ENCODE measurements at places on chromosomes 12 and 14.

- peak; percentile 42 for DNase-seq
Observed at GRCh38 chr12:77855548-77855947, 24.9 kb downstream of the NAV3 start.

- no peak for DNase-seq
Observed at GRCh38 chr12:19014240-19014639, 115.3 kb upstream of the PLEKHA5 start.

DNA sequence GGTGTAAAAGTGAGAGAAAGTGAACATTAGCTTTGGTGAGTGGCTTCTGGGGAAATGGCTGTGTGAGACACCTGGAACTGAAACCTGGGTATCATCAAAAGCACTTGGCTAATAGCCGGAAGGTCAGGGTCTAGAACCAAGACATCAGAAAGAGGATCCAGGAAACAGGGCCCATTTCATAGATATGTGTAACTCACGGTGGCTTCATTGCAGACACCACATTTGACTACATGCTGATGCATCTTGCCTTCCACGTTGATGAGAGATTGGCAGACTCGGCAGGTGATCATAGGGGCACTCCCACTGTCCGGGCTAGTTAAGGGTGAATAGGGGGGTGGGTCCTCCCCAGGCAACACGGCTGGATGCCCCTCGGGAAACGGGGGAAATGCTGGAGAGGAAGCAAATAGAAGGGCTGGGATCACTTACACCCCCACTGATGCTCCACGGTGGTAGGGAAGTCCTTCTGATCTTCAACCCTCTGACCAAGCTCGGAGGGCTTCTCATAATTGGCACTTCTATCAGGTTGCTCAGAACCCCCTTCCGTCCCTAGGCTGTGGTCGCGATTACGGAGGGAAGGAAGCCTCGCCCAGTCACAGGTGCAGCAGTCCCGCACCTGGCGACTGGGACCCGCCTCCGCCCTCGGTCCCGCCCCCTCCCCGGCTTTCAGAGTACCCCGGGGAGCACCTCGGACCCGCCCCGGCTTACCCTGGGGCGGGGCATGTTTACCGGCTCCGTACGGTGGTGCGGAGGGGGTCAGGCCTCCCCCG is 593 bp downstream of the PIP4P1 start:
- DNase-seq: no peak

DNA sequence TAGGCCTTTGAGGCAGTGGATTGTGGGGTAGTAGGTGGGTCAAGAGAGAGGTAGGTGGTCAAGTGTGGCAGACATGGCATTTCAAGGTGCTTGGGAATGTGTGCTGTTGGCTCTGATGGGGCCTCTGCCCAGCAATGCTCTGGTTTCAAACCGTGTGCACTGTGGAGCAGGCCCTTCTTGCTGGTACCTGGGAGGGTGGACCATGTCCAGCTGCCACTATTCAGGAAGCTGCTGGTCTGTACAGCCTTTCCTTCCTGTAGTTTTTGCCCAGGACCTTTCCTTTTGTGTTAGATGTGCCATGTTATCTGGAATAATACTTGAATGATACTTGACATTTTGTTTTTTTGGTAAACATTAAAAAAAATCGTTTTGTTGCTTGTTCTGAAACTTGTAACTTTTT is 14.8 kb downstream of the RIMKLB start:
- DNase-seq: no peak

GRCh38 chr12:15644700-15645099 is 144.5 kb downstream of the EPS8 start:
- DNase-seq: peak; percentile 85

GRCh38 chr12:107912421-107913004 is 138.0 kb downstream of the ASCL4 start:
- DNase-seq: peak; percentile 13

DNA sequence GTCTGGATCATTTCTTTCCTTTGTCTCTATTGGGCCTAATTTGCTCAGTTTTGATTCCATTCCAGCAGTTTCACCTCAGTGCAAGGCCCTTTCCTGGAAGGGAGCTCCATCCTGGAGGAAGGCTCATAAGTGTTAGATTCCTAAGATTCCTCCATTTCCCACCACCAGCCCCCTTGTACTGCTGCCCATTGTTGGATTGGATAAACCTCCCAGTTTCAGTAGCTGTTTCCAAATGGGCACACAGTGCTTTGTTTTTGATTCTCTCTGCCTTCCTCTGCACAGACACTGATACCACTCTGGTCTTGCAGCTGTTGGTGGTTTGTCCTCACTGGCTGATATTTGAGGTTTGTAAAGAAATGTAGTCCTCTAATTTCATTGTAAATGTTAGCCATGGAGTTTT is 158.9 kb downstream of the SLC15A5 start:
- no peak for DNase-seq

DNA sequence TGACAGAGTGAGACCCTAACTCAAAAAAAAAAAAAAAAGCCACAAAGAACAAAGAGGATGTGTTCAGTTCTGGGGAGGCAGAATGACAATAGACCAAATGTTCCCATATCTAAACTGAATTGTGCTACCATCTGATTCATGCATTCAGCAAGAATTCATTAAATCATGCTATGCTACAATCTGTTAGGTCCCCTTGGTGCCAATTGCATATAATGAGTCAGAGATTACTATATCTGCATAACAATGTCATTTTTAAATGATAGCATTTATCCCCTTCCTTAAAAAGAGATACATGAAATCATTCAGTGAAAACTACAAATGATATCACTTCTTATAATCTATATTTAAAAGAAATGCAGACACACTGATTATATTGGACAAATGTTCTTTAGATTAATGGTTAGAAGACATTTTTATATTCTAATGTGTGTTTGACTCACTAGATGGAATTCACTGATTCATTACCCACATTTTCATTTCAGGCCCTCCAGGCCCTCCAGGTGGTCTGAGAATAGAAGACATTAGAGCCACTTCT is 207.6 kb upstream of the PDZRN4 start:
- peak; percentile 67 for DNase-seq

GRCh38 chr14:31357279-31357678 is 63.1 kb downstream of the HEATR5A start:
- DNase-seq: no peak

DNA sequence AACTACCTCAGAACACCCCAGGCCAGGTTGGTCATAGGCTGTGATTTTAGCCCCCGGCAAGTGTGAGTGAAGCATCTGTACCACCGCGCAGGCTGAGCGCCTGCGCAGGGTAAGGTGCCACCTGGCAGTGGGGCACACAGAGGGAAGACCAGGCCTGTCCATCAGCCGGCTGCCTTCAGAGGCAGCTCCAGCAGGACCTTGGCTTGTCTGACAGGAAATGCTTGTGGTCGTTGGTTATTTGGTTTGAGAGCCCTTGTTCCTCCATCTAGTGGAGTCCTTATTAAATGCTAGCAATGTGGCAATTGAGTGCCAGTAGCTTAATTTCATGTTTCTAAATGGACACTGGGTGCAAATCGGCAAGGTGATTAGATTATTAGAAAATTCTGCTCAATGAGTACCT is 27.5 kb downstream of the SLC25A29 start:
- DNase-seq: peak; percentile 74

DNA sequence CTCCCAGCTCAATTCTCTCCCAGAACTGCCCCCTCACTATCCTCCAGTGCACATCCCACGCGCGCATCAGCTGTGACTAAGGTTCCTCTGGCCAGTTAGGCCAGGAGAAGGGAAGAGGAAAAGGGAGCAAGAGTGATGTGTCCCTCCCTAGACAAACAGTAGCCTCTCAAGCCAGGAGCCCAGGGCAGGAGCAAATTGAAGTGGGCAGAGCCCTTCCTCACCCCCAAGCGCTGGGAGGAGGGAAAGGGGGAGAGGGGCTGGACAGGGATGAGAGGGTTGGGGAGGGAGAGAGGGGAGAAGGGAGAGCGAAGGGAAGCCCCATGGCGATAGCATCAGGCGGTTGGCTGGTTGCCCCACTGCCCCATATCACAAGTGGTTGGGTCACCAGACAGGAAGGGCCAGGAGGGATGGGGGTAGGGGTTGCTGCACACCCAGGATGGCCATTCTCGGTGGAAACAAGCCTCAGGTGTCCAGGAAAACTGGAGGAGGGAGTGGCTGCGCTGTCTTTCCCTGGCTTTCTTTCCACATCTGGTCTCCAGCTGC is 1.1 kb downstream of the CD63 start:
- DNase-seq: no peak

DNA sequence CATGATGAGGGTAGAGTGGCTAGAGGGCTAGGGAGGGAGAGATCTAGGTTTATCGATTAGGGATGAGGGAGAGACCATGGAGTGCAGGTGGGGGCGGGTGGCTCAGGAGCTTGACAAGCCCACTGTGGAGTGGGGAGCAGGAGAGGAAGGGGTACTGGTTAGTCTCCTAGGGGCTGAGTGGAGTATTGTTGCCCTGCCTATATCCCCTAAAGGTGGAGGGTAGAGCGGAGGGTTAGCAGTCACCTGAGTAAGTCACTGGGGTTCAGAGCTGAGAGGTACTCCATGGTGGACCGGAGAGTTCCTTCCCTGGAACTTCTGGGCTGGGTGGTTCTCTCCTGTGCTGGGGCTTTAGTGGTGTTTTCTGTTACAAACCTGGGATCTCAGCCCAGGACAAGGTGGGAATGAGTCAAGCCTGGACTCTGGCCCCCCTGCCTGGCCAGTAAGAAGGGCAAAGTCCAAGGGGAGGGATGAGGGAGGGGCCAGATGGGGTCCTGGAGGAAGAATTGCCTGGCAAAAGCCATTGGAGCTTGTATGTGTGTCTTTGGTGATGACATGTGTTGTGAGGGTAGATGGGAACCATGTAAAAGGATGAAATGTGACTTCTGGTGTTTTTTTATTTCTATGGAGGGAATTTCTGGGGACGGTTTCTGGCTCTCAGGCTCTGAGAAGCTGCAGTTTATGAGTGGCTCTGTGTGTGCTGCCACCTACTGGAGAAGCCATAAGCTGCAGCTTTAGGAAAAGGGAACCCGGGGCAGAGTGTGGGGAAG is at the start of gene CIDEB:
Gene CIDEB, minus strand, starts transcription at position 403 of the 767 bp plus-strand sequence. Its CDS starts 119 bp downstream, at position 284.
- DNase-seq: peak; percentile 56

DNA sequence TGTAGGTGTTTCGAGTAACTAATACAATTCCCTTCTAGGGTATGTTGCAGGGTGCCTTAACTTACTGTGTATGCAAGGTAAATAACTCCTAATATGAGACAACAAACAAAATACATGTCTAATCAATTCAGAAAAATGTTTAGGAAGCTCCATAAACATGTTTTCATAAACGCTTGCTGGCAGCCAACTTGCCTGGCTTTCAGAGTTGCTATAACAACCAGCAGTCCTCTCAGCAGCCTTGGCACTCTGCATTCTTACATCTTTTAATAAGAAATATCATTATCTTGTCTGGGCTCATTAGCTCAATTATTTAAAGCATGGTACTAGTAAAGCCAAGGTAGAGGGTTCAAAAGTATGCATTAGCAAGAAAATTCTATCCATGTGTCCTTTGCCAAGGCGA is 477.4 kb downstream of the APAF1 start:
- DNase-seq: no peak

DNA sequence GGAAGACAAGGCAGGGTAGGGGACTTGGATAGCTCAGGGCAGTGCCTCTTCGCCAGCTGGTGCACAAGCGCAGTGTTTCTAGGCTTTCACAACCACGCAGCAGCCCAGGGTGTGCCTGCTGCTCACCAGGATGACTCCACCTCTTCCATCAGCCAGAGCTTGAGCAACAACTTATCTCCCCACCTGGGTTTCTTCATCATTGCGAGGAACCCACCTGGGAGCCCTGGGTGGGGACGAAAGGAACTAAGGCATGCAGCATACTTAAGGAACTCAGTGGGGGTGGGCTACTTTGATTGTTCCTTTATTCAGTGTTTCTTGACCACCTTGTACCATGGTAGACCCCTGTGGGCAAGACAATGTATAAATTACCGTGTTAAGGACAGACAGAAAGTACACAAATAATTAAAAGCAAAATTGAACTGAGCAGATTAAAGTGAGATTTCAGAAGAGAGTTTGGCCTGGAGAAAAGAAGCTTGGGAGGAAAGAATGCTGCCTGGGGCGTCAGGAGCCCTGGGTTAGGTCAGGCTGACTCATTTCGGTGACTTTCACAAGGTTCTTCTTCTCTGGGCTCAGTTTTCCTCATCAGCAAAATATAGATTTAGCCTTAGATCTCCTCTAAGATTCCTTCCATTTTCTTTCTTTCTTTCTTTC is 22.9 kb downstream of the KRT18 start:
- peak; percentile 58 for DNase-seq

GRCh38 chr12:95966287-95966870 is 23.2 kb downstream of the AMDHD1 start:
- DNase-seq: no peak

GRCh38 chr14:61454545-61454944 is 133.2 kb downstream of the PRKCH start:
- DNase-seq: no peak

- DNase-seq: no peak
Observed at GRCh38 chr14:86613126-86613525, 1083.2 kb downstream of the FLRT2 start.

DNA sequence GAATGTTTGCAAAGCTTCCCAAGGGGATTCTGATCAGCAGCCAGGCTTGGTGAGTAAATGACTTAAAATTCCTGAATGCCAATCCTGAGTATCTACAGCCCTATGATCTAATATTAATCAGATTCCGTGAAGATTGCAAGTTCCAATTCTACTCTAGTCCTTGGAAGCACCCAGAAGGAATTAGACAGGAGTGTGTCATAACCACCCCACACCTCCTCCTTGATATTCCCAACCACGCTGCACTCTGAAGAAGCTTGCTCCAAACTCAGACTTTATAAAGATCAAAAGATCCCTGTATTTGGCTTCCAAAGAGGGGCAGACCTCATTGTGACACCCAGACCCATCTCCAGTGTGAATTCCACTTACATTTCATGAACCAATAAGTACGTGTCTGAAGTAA is 306.0 kb downstream of the BCL11B start:
- DNase-seq: peak; percentile 15

GRCh38 chr14:94100847-94101246 is 9.7 kb upstream of the IFI27 start:
- peak; percentile 98 for DNase-seq

DNA sequence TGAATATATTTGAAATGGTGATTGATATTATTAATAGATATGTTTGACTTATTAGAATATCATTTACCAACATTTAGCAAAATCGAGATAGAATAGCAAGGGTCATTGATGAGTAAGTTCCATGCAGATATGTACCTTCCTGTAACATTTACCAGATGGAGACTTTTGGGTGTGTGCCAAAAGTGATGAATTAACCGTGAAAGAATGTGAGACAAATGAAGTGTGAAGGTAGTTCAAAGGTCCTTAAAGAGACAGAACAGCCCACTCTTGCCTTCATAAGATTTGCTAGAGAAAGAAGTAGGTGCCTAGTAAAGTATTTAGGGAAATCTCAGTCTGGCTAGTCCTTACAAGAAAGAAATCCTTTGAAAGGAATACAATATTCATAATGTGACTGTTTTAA is 45.5 kb downstream of the FGD4 start:
- DNase-seq: peak; percentile 60

- no peak for DNase-seq
Observed at GRCh38 chr12:46454981-46455380, 82.4 kb upstream of the SLC38A2 start.

DNA sequence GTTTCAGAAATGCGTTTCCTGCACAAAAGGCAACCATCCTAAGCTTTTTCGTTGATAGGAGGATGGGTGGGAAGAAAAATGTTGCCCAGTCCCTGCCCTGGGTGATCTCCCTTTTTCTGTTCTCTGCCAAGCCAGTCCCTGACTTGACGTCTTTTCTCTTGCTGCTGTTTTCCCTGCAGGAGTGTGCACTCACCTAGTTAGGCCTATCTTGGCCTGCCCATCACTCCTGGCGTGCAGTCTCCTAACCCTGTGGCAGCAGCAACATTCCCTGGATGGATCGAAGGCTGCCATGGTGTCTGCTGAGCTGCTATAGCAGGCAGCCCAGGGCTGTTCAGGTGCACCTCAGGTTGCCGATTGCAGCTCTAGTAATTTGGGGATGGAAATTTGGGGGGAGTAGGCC is 1.2 kb downstream of the UNC119B start:
- DNase-seq: no peak

GRCh38 chr12:64385468-64385867 is 5.1 kb downstream of the C12orf56 start:
- peak; percentile 50 for DNase-seq
